Natural killer cell (primary cell): ENCODE measurements at places on chromosomes 3 and 15. TPM values are rescaled to one million over a fixed set of nuclear protein-coding genes. Genes with fewer than 3 reads are reported as not detected.

GOLGA8R gene
- total RNA-seq: 42.7 TPM

RETNLB gene
- not detected for total RNA-seq

SKOR1 gene
- total RNA-seq: 2.1 TPM

GRCh38 chr15:50260969-50261496 lies 4.5 kb downstream of the HDC start:
- H3K27me3 ChIP-seq: no peaks in the 10 kb centered on the region
- no peak overlapping the region for H3K4me3 ChIP-seq
- no peak overlapping the region for H3K27ac ChIP-seq
- H3K36me3 ChIP-seq: no peaks in the 10 kb centered on the region

ARPIN gene
- 5.5 TPM for total RNA-seq

DNA sequence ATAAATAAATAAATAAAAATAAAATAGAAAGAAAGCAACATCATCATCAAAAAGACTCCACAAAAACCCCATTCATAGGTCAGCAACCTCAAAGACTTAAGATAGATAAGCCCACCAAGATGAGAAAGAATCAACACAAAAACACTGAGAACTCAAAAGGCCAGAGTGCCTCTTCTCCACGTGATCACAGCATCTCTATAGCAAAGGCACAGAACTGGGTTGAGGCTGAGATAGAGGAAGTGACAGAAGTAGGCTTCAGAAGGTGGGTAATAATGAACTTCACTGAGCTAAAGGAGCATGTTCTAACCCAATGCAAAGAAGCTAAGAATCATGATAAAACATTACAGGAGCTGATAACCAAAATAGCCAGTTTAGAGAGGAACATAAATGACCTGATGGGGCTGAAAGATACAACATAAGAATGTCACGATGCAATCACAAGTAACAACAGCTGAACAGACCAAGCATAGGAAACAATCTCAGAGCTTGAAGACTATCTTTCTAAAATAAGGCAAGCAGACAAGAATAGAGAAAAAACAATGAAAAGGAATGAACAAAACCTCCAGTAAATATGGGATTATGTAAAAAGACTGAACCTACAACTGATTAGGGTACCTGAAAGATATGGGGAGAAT lies 26.4 kb downstream of the GNB5 start:
- no peaks in the 10 kb centered on the region for H3K4me1 ChIP-seq
- no peaks in the 10 kb centered on the region for H3K27me3 ChIP-seq
- H3K36me3 ChIP-seq: peaks cover 8% of the 10 kb centered on the region
- H3K27ac ChIP-seq: no peak overlapping the region
- DNase-seq: peak; percentile 34

LINS1 gene
- total RNA-seq: 26.7 TPM

DNA sequence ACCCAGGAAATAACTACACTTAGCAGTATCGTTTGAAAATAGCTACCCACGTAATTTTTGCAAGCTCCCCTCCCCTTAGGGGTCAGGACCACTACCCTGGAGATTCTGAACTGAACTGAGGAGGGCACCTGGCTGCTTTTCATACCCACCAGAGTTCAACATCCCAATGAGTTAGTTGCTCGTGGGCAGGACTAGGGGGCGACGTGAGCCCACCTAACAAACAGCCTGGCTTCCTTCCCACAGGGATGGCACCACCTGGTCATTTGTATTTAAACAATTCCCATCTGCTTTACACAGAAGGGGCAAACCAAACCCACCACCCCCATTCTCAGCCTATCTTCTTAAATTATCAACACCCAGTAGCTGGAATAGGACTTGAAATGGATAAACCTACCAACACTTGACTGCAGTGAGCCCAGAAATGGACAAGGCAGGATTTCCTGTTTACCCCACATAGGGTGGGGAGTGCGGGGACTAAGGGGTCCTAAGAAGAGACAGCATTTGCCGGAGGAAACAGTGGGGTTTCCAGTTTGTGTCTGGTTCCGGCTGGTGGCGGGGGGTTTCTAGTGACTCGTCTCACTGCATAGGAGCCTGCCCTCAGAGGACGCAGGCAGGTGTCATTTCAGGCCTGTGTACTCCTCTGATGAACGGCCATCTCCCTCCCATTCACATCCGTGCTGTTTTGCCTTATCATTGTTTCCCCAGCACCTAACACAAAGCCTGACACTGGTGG lies 11.6 kb upstream of the VGLL4 start:
- H3K27ac ChIP-seq: no peak overlapping the region
- H3K4me3 ChIP-seq: no peak overlapping the region
- DNase-seq: peak; percentile 44
- no peaks in the 10 kb centered on the region for H3K36me3 ChIP-seq
- no peaks in the 10 kb centered on the region for H3K27me3 ChIP-seq

BNC1 gene
- not detected for total RNA-seq

TRIM42 gene
- total RNA-seq: not detected

GRCh38 chr3:157559401-157559800 lies 56.2 kb upstream of the VEPH1 start:
- no peak overlapping the region for H3K27ac ChIP-seq
- DNase-seq: no peak
- H3K4me3 ChIP-seq: no peak overlapping the region
- H3K4me1 ChIP-seq: no peaks in the 10 kb centered on the region
- H3K36me3 ChIP-seq: no peaks in the 10 kb centered on the region
- H3K27me3 ChIP-seq: no peaks in the 10 kb centered on the region

CTXND1 gene
- not detected for total RNA-seq

FOXB1 gene
- total RNA-seq: not detected

DNA sequence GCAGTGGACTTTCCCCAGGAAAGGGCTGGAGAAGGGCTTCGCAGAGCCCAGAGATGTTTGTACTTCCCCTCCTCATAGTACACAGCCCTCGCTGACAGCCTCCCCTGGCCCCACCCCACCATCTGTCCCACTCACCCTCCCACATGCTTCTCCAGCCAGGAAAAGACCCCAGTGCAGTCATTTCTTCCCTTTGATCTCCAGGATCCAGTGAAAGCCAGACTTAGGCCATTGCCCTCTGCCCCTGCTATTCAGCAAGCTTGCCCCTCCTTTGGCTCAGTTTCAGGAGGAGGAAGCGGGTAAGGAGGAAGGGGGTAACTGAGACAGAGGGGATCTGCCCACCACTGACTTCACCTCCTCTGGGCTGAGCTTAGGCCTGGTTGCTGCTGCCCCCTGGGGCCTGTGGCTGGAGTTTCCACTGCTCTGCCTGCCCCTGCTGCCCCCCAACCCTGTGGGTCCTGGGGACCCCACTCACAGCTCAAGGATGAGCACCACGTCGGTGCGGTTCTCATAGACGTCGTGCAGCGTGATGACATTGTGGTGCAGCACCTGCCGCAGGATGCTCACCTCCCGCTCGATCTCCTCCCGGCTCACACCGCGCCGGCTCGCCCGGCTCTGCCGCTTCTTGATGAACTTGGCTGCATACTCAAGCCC lies 63.1 kb downstream of the DAPK2 start:
- H3K27ac ChIP-seq: no peak overlapping the region
- H3K4me3 ChIP-seq: no peak overlapping the region
- no peak for DNase-seq
- H3K36me3 ChIP-seq: no peaks in the 10 kb centered on the region

GRCh38 chr3:8445861-8446260 lies 55.8 kb upstream of the LMCD1 start:
- no peak overlapping the region for H3K4me3 ChIP-seq
- H3K27me3 ChIP-seq: no peaks in the 10 kb centered on the region
- no peak for DNase-seq
- H3K4me1 ChIP-seq: no peaks in the 10 kb centered on the region
- H3K27ac ChIP-seq: no peak overlapping the region
- no peaks in the 10 kb centered on the region for H3K36me3 ChIP-seq

GRCh38 chr3:184765730-184766074 lies 46.3 kb upstream of the VPS8 start:
- peaks cover 9% of the 10 kb centered on the region for H3K4me1 ChIP-seq
- H3K27ac ChIP-seq: no peak overlapping the region
- no peaks in the 10 kb centered on the region for H3K36me3 ChIP-seq
- no peaks in the 10 kb centered on the region for H3K27me3 ChIP-seq

MITF gene
- 1.5 TPM for total RNA-seq

GRCh38 chr15:69414701-69415167 lies 585 bp downstream of the KIF23 start:
- H3K27ac ChIP-seq: no peak overlapping the region
- no peaks in the 10 kb centered on the region for H3K36me3 ChIP-seq
- peaks cover 2% of the 10 kb centered on the region for H3K27me3 ChIP-seq
- peak overlapping the region; percentile 89 for H3K4me3 ChIP-seq
- H3K4me1 ChIP-seq: peaks cover 11% of the 10 kb centered on the region
- DNase-seq: peak; percentile 30

- H3K4me3 ChIP-seq: no peak overlapping the region
- no peak for DNase-seq
- peaks cover 41% of the 10 kb centered on the region for H3K27me3 ChIP-seq
- H3K36me3 ChIP-seq: no peaks in the 10 kb centered on the region
- peaks cover 10% of the 10 kb centered on the region for H3K4me1 ChIP-seq
These were observed 3.1 kb downstream of the RARB start for GRCh38 chr3:25430935-25431770.

DNA sequence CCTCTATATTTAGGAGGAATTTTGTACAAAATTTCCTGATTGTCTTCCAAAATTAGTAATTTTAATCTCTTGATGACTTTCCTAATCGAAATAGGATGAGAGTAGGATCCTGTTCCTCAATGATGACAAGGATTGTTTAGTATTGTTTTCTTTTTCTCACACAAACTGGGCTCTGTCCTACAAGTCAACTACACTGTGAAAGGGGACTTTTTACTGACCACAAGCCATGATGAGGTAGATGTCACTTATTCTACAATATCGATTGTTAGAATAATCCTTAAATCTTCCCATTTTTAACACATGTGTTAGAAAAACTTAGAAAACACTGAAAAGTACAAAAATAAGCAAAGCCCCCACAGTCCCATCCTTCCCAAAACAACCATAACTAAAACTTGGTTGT lies 35.8 kb upstream of the TSC22D2 start:
- no peaks in the 10 kb centered on the region for H3K4me1 ChIP-seq
- no peak for DNase-seq
- no peak overlapping the region for H3K27ac ChIP-seq
- no peak overlapping the region for H3K4me3 ChIP-seq

GRCh38 chr3:173402656-173403055 lies 5.1 kb downstream of the NLGN1 start:
- peaks cover 5% of the 10 kb centered on the region for H3K4me1 ChIP-seq
- peaks cover 12% of the 10 kb centered on the region for H3K27me3 ChIP-seq
- DNase-seq: no peak

UCN2 gene
- not detected for total RNA-seq

IL20RB gene
- total RNA-seq: 2.8 TPM

DNA sequence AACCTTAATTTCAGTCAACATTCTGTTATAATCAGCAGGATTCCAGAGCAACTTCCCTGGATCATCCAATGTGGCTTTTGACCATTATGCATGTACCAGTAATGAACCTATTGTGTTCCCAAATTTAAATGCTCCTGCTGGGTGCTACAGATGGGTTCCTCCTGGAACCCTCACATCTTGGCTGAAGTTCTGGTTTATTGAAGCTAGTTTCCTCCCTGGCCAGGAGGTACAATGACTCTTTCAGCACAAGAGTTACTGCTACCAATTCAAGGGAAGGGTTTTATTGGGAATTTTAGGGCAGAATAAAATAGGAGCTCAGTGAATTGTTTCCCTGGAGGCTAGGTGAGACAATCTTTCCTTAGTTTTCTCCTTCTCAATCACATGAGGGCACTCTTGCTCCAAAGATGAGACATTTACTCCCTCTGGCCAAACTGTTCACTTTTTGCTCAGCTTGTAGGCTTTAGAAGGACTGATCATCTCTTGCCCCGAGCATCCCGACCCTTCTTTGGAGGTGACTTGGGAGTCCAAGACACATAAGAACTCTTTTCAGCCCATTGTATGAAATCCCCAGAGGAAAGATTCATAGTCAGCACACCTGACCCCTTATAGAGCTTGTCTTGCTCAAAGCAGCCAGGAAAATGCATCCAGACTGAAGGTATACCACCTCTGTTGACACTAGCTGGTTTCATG lies 8.8 kb upstream of the NPHP3 start:
- H3K36me3 ChIP-seq: no peaks in the 10 kb centered on the region
- no peak overlapping the region for H3K4me3 ChIP-seq
- no peaks in the 10 kb centered on the region for H3K4me1 ChIP-seq
- H3K27ac ChIP-seq: no peak overlapping the region
- H3K27me3 ChIP-seq: peaks cover 4% of the 10 kb centered on the region
- DNase-seq: peak; percentile 28

GRCh38 chr3:71397046-71397445 lies 186.5 kb downstream of the FOXP1 start:
- H3K27ac ChIP-seq: no peak overlapping the region
- H3K4me3 ChIP-seq: no peak overlapping the region
- no peak for DNase-seq
- H3K27me3 ChIP-seq: no peaks in the 10 kb centered on the region
- no peaks in the 10 kb centered on the region for H3K36me3 ChIP-seq
- H3K4me1 ChIP-seq: peaks cover 3% of the 10 kb centered on the region

DNA sequence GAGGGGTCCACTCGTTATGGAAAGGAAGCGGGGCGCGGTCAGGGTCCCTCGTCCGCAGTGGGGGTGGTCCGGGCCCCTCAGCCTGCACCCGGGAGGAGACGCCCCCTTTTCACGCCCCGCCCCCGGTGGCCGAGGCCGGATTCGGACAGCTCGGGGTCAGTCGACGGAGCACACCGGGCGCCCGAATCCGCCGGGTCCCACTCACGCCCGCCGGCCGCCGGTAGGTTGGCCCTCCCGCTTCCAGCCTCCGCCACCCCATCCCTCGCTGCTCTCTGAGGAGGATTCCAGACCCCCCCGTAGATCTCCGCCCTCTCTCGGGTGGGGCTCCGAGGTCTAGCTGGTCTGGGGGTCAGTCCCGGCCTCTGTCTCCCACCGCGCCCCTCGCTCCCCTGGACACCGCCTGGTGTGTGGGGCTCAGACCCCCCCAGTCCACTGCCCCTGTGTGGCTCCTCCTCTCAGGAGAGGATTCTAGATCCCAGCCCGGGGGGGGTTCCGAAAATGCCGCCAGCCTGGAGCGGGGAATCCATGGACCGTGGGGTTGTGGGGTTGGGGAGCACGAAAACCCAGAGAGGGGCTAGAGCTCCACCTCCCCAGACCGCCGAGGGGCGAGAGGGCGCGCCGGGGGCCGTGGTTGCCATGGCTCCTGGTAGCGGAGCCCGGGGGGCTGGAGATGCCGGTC lies 725 bp downstream of the CHL1 start:
- H3K27ac ChIP-seq: no peak overlapping the region
- no peak for DNase-seq
- H3K4me1 ChIP-seq: no peaks in the 10 kb centered on the region
- peaks cover 10% of the 10 kb centered on the region for H3K27me3 ChIP-seq
- no peaks in the 10 kb centered on the region for H3K36me3 ChIP-seq

DNA sequence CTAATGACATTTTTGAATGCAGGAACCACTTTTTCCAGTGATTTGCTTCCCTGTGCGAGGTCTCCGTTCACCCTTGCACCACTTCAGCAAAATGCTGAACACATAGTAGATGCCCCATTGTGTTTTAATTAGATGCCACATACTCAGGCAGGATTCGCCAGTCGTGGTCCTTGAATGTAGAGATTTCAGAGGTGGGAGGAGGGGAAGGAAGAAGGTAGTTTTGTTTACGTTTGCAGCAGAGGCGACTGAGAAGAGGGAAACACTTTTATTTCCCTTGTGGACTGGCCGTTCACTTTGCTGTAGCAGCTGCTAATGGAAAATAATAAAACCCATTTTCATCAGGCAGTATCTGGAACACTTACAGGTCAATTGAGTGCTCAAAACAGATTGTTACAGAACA lies 262.8 kb upstream of the TBL1XR1 start:
- H3K27ac ChIP-seq: no peak overlapping the region
- H3K4me3 ChIP-seq: no peak overlapping the region
- no peaks in the 10 kb centered on the region for H3K27me3 ChIP-seq
- no peak for DNase-seq

XCR1 gene
- total RNA-seq: 0.21 TPM

WWTR1 gene
- 0.73 TPM for total RNA-seq
